Stimulated activated CD4-positive, alpha-beta T cell treated with anti-CD3 and anti-CD28 coated beads, Interleukin-1b, Interleukin-23, amount 100 ng/mL, for 1 hour (primary cell): ENCODE measurements at places on chromosomes 4 and X.
A peak's percentile ranks its signal among the peaks of the same experiment; 100 is the strongest.

- DNase-seq, result no peak
Observed at GRCh38 chrX:41718481-41719235, 5.3 kb upstream of the GPR82 start.

DNA sequence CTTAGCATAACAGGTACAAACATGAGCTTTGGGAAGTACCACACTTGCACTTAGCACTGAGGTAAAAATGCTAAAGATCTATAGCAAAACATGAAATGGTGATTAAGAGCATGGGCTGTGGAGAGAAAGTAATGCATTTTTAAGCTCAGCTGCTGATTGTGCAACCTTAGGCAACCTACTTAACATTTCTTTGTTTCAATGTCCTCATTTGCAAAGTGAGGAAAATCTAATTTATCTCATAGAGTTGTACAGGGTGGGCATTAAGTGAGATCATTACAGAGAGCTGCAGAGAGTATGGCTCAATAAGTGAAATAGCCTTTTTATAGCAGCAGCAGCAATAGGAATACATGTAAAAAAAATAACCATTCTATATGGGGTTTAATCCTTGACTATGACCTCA lies 87.0 kb downstream of the PAK3 start:
- DNase-seq, result no peak

DNA sequence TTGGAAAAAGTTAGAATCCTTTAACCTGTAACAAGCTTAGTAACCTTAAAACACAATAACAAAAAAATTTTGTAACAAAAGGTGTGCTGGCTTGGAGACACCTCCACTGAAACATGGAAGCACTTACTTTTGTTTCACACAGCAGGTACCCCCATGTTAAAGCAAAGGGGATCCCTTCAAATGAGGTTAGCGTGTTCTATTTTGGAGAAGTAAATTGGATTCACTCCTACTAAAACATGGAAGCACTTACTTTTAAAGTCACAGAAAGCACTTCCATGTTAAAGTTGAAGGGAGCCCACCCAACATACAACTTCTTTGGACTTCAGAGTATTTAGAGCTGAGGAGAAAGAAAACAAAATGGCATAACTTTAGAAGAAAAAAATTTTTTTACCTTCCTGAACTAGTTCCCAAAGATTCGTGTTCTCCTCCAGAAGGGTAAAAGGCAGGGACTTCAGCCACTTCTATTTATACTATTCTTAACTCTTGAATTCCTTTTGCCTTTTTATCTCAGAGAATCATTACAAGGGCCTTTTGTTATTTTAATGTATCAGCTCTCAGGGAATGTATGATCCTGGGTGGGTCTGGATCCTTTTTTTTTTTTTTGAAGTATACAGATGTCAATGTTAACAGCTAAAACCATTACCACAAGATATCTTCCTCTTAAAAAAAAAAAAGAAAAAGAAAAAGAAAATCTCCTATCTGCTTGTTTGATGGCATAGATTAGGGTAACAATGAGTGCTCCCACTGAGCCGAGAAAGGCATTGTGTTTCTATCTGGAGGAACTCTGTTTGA lies 11.5 kb downstream of the LARP7 start:
- no peak for DNase-seq

DNA sequence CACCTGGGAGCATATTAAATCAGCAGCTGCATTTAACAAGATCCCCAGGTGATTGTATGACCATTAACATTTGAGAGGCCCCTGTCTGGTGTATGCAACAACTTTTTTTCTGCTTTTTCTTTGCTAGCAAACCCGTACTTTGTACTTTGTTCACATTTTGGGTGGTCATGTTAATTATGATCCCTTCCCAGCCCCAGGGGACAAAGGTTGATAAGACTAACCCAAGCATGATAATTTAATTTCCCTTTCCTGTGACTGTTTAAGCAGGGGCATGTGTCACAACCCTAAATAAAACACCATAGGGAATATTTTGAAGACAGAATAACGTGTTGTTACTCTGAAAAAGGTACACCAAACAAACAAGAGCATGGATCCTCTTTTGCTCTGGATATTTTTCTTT lies 332.0 kb downstream of the PCDH18 start:
- no peak for DNase-seq

DNA sequence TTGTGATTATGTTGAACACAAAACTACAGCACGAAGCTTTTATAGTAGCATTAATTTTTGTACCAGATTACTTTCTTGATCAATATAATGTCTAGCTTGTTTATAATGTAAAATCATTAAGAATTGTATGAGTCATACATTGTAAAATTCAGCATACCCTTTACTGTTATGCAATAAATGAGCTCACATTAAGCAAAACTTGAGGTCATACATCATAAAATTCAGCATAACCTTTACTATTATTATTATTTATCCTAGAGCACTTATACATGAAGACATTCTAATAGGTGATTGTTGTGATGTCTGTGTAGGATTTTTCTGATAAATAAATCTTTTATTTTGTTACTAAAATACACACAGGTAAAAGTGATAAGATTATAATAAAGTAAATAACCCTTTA lies 49.4 kb downstream of the DTHD1 start:
- DNase-seq, result no peak

GRCh38 chrX:129086802-129087201 lies 436.5 kb downstream of the SMARCA1 start:
- no peak for DNase-seq

- DNase-seq, result no peak
Observed at GRCh38 chrX:149493567-149494562, 11.2 kb downstream of the IDS start.

GRCh38 chr4:2950221-2950989 lies 12.8 kb downstream of the NOP14 start:
- DNase-seq, result no peak

GRCh38 chr4:101288365-101289145 lies 58.8 kb downstream of the PPP3CA start:
- DNase-seq, result no peak

DNA sequence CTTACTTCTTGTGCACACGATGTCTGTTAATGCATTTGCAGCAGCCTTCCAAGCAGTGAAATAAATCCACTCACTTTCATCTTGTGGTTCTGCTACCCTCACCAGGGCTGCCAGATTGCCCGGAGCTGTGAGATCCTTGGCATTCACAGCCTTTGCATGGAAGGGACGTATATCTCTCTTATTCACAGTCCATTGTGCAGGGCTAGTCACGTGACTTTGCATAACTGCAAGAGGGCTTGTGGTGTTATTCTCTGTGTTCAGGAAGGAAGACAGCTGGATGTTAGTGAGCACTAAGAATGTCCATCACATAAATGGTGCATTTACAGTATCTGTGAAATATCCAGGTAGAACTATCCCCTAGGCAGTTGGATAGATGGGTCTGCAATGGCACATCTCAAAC lies 96.5 kb upstream of the BEND4 start:
- DNase-seq, result no peak

- DNase-seq, result no peak
Observed at GRCh38 chr4:24644983-24645764, 60.8 kb upstream of the DHX15 start.

- no peak for DNase-seq
Observed at GRCh38 chrX:109312757-109313156, 169.1 kb downstream of the GUCY2F start.

DNA sequence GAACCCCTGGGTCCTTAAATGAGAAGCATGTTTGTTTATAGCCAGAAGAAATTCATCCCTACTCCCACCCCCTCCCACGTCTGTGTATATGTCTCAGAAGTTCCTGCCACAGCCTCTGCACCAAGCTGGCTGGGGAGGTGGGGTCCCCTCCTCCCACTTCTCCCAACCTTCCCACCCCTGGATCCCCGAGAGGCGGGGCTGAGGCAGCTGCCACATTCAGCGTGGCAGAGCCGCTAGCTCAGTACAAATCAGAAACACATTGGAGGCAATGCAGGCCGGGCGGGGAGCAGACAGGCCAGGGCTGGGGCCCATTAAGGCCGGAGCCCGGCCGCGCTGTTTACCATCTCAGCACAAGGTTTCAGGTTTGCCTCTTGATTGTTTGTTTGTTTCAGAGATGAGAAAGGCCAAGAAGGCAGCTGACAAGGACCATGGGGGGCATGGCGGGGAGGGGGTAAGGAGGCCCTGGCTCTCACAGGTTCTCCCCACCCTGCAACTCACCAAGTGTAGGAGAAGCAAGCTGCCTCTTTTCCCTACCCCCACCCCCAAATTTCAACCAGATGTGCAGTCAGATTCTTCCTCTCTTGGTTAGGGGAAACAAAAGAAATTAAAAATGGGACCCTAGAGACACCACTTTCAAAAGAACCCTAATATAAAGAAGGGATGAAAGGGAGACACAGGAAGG lies 22.3 kb downstream of the PJA1 start:
- no peak for DNase-seq

DNA sequence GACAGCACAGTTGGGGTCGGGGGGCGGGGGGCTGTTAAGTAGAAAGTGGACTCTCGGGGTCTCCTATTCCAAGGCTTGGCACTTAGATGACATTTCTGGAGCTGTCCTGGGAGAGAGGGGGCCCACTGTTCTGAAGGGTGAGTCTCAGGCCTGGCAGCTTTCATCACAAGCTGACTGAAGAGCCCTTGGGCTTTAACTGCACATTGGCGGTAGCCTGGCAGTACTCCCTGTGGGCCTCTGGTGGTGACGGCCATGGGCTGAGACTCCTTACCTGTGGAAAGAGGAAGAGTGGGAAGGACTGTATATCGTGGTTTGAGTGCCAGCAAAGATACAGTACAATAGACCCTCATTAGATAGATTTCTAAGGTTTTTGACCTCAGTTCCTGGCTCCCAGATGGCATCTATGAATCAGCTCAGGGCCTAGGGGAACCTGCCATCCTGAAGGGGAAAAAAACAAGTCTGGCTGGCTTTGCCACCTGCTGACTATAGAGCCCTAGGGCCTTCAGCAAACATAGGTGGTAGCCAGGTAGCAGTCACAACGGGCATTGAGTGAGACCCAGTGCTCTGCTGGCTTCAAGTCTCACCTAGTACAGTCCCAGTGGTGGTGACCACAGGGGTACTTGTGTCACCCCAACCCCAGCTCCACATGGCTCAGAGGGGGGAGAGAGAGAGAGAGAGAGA lies 87.9 kb downstream of the ANKRD17 start:
- DNase-seq, result no peak

- DNase-seq, result no peak
Observed at GRCh38 chrX:10178866-10179463, 22.2 kb downstream of the CLCN4 start.

- no peak for DNase-seq
Observed at GRCh38 chrX:44474410-44474809, 68.2 kb downstream of the FUNDC1 start.

GRCh38 chrX:100625985-100626491 lies 10.6 kb downstream of the TSPAN6 start:
- no peak for DNase-seq

- DNase-seq, result no peak
Observed at GRCh38 chr4:142687547-142688275, 158.4 kb downstream of the INPP4B start.

GRCh38 chrX:42746606-42747005 lies 31.4 kb downstream of the PPP1R2C start:
- DNase-seq, result no peak

DNA sequence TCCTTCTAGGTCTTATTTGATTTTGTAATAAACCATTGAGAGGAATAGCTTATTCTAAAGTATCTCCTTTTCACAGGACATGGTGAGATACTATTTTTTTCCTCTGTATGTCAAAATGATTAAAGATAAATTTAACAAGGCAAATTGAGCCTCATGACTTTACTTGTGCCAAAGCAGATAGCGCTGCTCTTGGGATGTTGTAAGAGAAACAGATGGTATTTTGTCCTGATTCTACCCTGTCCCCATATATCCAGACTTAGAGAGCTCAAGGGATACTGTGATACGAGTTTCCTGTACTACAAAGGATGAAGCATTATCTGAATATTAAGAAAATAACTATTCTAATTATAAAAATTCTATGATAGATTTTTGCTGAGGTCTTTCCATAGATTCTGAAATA lies 34.0 kb downstream of the EMCN start:
- no peak for DNase-seq

DNA sequence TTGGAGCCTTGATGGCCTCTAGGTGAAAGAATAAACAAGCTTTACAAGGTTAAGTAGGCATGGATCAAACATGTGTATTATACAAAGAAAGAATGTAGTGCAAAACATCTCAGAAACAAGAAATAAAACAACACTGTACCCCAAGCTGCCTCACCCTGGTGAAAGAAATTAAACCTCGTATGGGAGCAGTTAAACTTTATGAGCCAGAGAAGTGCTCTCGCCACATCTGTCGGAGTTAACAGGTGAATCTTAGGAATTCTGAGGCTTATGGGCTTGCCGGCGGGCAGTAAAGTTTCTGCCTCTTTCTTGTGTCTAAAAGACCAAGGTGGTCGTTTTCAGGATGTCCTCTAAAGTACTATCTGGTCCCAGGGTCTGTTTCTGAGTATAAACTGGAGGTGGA lies 34.0 kb upstream of the ARSH start:
- no peak for DNase-seq

- no peak for DNase-seq
Observed at GRCh38 chrX:33333271-33333670, 121.9 kb upstream of the DMD start.

GRCh38 chrX:136273986-136274385 lies 22.8 kb upstream of the MAP7D3 start:
- no peak for DNase-seq

- no peak for DNase-seq
Observed at GRCh38 chr4:138239491-138239890, 2.7 kb downstream of the SLC7A11 start.

- no peak for DNase-seq
Observed at GRCh38 chrX:38570396-38570795, 9.1 kb downstream of the TSPAN7 start.

- no peak for DNase-seq
Observed at GRCh38 chrX:148372925-148373324, 127.5 kb upstream of the AFF2 start.

GRCh38 chr4:185039508-185040273 lies 21.4 kb downstream of the HELT start:
- peak; percentile 11 for DNase-seq

- DNase-seq, result no peak
Observed at GRCh38 chrX:49793686-49794085, 35.4 kb upstream of the PAGE4 start.

GRCh38 chr4:48197643-48198237 lies 63.7 kb upstream of the TXK start:
- no peak for DNase-seq

DNA sequence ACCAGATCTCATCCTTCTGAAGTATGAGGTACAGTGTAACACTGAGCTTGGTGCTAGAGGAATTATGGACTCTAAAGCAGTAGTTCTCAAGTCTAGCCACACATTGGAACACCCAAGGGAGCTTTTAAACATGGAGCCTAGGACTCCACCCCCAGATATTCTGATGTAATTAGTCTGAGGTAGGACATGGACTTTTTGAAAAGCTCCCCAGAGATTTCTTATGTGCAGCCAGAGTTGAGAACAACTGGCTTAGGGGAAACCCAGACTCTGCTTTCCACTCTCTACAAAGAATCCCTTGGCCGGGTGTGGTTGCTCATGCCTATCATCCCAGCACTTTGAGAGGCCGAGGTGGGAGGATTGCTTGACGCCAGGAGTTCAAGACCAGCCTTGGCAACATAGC lies 11.6 kb upstream of the GDPD2 start:
- no peak for DNase-seq

- no peak for DNase-seq
Observed at GRCh38 chr4:67198727-67199126, 346.6 kb downstream of the CENPC start.

- DNase-seq, result no peak
Observed at GRCh38 chr4:3122081-3122563, 47.6 kb downstream of the HTT start.

- no peak for DNase-seq
Observed at GRCh38 chr4:52552778-52553177, 106.3 kb downstream of the USP46 start.
